Activated CD4-positive, alpha-beta T cell treated with anti-CD3 and anti-CD28 coated beads, Interleukin-2, amount 10 ng/mL, durations not matched to agents 7 days and 5 days (primary cell): ENCODE measurements at places on chromosomes 11 and 22.

GRCh38 chr22:31646186-31647019 lies 15.6 kb downstream of the PISD start:
- DNase-seq = no peak

DNA sequence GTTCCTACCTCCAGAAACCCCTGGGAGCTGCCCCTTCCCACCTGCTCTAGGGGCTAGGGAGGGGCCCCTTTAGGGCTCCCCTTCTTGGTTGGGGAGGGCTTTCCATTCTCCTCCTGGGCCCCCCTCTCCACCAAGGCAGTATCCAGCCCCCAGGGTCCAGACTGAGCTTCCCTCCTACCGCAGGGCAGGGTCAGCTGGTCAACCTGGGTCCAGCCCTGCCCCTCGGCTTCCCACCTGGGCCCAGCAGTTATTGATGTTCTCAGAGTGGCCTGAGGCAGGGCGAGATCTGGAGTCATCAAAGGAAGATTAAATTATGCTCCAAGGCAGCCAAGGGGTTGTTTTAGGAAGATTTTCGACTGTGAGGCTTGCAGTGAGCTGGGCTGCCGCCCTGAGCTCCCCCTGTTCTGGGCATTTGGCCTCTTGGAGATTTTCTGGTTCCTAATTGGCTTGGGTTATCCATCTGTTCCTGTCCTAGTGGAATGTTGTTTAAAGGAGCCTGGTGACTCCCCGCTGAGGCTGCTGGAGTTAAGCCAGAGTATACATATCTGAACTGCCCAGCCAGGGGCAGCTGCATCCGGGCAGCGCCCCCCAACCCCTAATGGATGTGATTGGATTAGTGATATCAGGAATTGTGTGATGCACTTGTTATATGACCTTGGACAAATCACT lies 1.8 kb upstream of the SLC22A8 start:
- no peak for DNase-seq

DNA sequence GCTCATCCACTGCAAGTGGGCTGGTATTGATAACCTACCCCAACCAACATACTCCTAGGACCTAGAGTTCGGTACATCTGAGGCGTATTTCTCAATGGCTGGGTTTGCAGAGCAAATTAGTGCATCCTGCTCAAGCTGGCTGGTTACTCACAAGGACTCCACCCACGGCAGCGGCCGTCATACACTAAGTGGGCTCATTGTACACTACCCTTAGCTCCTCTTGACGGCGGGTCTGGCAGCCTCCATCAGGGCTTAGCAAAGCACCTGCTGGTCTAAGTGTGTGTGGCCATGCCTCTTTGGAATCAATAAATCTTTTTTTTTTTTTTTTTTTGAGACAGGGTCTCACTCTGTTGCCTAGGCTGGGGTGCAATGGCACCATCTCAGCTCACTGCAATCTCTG lies 20.2 kb upstream of the KCNJ11 start:
- DNase-seq = no peak

DNA sequence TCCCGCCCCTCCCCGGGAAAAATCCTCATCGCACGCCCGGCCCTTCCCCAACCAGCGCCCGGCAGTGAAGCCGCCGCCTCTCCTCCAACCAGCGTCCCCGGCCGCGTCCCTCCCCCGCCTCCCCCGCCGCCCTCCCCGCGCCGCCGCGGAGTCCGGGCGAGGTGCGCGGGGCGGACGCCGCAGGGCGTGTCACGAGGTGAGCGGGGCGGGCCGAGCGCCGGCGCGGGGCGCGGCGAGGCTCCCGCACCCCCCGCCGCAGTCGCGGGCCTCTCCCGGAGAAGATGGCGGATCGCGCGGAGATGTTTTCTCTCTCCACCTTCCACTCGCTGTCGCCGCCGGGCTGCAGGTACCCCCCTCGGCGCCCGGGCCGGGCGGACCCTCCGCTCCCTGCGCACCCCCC lies at the start of gene MAPK8IP2:
TSS of gene MAPK8IP2 (plus strand) at position 256 of the 400 bp plus-strand sequence. CDS start at position 282, 26 bp downstream.
- DNase-seq = no peak

DNA sequence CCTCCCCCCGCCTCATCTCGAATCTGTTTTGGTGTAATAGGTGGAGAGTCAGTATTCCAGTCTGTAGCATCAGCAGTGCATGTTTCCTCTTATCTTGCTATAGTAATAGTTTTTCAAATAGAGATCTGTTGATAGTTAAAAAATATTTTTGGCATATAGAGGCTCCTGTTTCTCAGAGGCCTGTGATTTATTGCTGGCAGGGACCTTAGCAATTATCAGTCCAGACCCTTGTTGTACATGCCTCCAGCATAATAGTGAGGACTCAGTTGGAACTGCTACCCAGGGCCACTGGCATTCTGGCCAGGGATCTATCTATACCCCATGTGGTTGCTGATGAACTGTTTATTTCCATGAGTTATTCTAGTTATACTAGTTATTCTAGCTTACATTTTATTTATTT lies 52.6 kb downstream of the SPECC1L start:
- DNase-seq = no peak

- no peak for DNase-seq
Measured at GRCh38 chr22:49693848-49694247, 133.8 kb downstream of the BRD1 start.

DNA sequence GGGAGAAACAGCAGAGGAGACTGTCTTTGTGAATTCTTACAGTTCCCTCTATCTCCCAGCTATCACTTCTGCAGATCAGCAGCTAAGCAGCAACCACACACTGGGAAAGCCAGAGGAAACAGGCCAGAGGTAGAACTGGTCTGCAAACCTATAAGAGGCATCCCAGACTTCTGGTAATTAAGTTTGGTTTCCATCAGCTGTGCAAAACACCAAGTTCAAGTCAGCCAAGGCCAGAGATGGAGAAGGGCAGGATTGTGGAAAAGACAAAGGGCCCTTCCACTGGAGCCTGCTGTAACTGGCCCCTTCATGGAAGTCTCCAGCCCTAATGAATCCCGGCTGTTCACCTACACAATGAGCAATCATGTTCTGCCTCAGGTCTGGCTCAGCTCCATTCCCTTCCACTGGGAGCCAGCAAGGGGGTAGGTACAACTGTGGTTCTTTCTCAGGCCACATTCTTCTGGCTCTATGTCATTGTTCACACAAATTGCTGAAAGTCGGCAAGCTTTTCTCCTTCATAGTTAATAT lies 4.6 kb upstream of the PAMR1 start:
- no peak for DNase-seq

DNA sequence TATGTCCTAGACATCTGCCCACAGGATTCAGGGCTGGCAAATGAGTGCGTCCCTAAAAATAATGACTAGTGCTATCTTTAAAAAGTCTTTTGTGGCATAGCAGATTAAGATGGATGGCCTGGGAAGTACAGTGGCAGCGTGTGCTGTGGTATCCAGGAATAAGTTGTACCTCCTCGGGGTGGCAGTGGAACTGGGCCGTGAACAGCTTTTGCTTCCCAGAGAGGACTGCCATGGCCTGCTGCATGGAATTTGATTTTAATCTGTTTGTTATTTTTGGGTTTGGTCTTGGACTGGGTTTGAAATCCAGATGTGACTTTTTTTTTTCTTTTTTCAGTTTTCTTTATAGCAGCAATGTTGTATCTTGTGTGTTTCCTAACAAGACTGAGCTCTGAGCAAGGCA lies 71.3 kb upstream of the PARVG start:
- DNase-seq = no peak

DNA sequence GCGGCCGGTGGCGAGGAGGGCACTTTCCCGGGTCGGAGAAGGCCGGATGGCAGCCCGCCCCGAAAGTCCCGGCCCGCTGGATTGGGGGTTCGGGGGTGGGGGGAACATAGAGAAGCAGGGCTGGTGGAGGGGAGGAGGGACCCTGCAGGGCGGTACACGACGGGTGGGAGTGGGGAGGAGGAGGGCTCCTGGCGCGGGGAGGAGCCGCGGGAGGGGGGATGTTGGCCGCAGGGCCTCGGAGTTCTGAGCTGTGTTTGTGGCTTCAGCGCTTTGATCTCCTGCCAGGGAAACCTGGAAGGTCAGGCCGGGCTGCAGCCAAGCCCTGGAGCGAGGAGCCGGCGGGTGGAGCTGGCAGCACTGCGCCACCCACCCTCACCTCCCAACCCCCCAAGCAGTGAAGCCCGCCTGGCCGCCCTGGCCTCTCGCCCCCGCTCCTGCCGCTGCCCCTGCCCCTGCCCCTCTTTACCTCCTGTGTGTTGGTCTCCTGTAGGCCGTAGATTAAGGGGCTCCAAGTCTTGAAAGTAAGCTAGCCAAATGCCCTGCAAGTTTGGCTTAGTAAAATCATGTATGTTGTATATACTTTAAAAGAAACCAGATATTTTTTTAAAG lies 30.9 kb downstream of the C22orf31 start:
- no peak for DNase-seq

GRCh38 chr22:39215426-39216142 lies 29.2 kb downstream of the PDGFB start:
- peak; percentile 14 for DNase-seq

GRCh38 chr11:1644601-1645356 lies 15.2 kb downstream of the KRTAP5-5 start:
- no peak for DNase-seq

DNA sequence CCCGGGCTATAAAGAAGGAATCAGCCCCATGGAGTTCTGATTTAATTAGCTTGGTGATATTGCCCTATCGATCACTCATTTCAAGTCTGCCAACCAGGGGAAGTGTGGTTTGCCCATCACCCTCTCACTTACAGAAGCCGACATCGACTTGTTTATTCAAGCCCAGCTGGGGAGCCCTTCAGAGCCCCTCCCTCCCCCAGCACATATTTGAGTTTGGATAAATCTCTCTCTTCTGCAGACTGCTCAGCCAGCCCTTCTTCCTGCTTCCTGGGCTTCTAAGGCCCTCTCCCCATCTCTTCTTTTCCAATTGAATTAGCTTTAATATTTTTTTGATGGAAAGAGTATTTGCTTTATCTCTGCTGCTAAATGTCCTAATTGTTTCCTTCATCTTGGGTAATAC lies 299.0 kb downstream of the MIAT start:
- DNase-seq = no peak

GRCh38 chr11:316891-317301 lies 3.1 kb downstream of the IFITM1 start:
- DNase-seq = no peak

GRCh38 chr11:86588566-86589090 lies 83.8 kb downstream of the ME3 start:
- DNase-seq = no peak

GRCh38 chr11:19259487-19260345 lies 19.0 kb upstream of the E2F8 start:
- peak; percentile 76 for DNase-seq

- DNase-seq = peak; percentile 52
Measured at GRCh38 chr22:21972293-21972779, 10.3 kb downstream of the TOP3B start.

DNA sequence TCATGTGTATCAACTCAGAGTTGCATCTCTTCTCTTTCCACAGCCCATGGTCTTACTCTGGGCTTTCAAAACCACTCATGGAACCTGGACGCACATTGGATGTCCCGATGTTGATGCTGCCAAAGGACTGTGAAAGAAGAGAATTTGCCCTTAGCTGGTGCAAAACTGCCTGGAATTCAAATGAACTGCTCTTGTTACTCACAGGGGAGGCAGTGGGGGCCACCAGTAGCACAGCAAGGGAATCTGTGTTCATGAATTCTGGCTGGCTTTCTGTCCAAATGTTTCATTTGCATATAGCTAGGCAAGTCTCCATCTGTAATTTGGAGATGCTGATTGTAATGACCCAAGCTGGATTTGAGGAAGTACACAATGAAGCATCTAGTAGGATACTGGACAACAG lies 24.9 kb downstream of the LMO2 start:
- no peak for DNase-seq

DNA sequence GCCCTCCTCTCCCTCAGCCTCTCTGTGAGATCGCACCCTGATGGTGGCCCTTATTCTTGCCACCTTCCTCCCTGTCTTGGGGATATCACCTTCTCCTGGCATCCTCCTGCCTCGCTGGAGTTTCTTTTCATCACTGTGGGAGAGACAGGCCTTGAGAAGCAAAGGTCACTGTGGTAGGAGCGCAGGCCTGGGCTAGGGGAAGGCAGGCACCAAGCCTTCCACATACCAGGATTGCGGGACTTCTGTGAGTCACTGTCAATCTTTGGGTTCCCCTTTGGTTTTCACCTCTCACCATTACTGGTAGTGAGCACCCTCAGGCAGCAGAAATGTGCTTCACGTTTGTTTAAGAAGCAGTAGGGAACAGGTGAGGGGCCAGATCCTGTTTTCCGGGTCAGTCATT lies 31.2 kb upstream of the B3GAT1 start:
- no peak for DNase-seq

DNA sequence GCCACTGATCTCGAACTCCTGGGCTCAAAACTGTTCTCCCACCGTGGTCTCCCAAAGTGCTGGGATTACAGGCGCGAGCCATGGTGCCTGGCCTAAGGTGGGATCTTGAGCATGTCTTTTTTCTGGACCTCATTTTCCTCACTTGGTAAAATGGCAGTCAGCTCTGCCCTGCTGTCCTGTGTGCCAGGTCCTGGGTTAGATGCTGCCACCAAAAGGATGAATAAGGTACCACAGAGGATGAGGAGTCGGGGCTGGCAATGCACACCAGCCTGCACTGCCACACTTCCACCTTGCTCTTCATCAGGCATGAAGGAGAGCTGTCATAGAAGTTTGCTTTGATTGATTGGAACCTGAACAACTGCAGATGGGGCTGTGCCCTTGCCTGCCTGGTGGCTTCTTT lies 32.3 kb downstream of the ACO2 start:
- DNase-seq = peak; percentile 37

DNA sequence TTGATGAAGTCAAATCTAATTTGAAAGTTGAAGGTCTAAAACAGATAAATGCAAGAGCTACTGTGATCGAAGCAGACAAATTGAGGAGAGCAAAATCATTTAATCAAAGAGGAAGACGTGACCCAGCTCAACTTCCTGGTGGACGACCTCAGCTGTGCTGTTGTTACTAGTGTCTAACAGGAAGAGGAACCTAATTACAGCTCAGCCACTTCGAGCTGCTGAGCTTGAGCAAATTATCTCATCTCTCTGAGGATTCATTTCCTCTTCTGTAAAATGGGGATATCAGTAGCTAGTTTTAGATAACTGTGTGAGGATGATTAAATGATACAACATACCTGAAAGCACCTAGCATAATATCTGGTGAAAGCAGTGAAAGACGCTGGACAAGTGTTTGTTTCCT lies 48.6 kb upstream of the OLFML1 start:
- peak; percentile 30 for DNase-seq

- DNase-seq = peak; percentile 38
Measured at GRCh38 chr11:88231894-88232482, 56.7 kb upstream of the RAB38 start.
